Stimulated activated CD8-positive, alpha-beta memory T cell treated with anti-CD3 and anti-CD28 coated beads, Interleukin-4, amount 100 ng/mL, for 4 hours (primary cell): ENCODE measurements at places on chromosomes 4 and X.

- no peak for DNase-seq
Observed at GRCh38 chr4:7295911-7296660, 103.7 kb downstream of the SORCS2 start.

DNA sequence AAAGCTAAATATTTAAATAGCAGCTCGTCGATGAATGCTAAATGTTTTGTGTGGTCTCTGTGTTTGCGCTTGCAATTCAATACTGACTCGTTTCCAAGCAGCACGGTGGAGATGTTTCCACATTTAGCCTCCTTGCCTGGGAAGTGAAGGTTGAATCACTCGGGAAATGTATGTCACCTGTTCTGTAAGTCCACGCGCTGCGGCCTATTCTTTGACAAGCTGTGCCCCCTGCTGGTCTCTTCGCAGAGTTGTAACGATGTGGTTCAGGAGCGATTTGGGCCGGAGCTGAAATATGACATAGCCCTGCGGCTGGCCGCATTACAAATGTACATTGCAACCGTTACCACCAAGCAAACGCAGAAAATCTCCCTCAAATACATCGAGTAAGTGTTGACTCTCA, 89.6 kb upstream of the PRPS2 start:
- no peak for DNase-seq

DNA sequence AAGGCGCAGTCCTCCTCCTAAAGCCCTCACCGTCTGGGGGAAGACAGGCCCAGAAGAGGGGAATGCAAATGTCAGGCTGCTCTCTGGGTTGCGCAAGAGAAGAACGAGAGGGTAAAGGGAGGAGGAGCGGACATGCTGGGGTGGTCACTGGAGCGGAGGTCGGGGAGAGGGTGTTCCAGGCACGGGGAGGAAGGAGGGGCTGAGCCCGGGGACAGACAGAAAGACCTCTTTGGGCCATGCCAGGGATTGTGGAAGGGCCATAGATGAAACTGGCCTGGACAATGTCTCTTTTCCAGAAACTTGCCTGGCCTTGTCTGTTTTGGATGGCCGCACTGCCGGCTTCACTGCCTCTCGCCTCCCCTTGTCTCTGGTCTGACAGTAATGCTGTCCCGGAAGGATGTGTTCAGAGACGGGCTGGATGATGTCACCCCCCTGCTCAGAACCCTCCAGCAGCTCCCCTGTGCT, 121.0 kb downstream of the SORCS2 start:
- DNase-seq, result no peak

DNA sequence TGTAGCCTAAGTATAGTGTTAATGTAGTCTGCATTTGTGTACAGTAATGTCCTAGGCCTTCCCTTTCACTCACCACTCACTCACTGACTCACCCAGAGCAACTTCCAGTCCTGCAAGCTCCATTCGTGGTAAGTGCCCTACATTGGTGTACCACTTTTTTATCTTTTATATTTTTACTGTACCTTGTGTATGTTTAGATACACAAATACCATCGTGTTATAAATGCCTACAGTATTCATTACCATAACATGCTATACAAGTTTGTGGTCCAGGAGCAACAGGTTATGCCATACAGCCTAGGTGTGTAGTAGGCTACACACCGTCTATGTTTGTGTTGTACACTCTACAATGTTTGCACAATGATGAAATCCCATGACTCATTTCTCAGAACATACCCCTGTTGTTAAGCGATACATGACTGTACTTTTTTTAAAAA, 15.4 kb downstream of the TSPAN5 start:
- DNase-seq, result no peak

DNA sequence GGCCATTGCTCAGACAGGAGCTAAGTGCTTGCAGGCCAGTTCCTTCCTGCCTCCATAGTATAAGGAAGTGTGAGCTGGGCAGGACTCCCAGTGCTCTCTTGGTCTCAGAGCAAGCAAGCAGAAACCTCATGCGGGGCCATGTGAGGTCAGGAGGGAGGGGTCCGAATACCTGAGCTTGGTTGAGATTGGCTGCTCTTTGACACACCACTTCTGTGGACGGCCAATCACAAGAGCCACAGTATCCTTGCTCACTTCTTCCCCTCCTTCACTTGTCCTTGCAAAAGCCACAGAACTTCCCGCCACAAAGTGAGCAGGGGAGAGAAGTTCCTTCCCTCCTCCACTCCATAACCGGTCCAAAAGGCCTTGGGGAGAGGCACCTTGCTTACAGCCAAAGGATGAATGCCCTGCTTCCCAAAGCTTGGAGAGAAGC, 56.7 kb downstream of the PRPS1 start:
- no peak for DNase-seq

GRCh38 chrX:71053217-71053621, 14.9 kb downstream of the SNX12 start:
- no peak for DNase-seq
